ENCODE measurements at places on chromosomes 1 and 21.
A peak's percentile ranks its signal among the peaks of the same experiment; 100 is the strongest.

GRCh38 chr1:227805606-227806197 is 9.8 kb upstream of the PRSS38 start:
- DNase-seq: no peak

DNA sequence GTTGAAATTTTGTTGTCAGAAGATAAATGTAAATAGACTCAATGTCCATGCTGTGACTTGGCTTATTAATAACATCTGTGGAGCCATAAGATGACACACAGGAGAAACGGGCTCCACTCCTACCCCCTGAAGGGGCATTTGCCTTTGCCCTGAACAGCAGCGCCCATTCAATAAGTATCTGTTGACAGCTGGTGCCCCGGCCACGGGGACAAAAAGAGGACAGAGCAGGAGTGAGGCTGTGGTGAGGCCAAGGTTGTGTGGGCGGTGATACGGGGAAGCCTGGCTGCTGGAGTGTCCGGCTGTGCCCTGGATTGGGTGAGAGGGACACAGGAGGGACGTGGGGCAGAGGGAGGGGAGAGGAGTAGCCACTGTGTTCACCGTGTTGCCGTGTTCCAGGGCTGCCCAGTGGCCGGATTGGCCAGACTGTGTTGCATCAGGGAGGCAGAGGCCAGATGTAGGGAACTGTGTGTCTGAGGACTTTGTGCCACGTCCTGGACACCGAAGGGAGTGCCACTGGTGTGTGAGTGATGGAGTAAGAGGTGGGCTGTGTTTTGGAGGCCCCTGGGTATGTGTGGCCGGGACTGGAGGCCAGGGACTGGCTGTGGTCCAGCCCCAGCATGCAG is 15.1 kb downstream of the PRMT2 start:
- no peak for DNase-seq

GRCh38 chr1:150613061-150613920 is 16.1 kb downstream of the ENSA start:
- DNase-seq: peak; percentile 75

- DNase-seq: no peak
Measured at GRCh38 chr21:37045149-37045548, 27.7 kb downstream of the PIGP start.

DNA sequence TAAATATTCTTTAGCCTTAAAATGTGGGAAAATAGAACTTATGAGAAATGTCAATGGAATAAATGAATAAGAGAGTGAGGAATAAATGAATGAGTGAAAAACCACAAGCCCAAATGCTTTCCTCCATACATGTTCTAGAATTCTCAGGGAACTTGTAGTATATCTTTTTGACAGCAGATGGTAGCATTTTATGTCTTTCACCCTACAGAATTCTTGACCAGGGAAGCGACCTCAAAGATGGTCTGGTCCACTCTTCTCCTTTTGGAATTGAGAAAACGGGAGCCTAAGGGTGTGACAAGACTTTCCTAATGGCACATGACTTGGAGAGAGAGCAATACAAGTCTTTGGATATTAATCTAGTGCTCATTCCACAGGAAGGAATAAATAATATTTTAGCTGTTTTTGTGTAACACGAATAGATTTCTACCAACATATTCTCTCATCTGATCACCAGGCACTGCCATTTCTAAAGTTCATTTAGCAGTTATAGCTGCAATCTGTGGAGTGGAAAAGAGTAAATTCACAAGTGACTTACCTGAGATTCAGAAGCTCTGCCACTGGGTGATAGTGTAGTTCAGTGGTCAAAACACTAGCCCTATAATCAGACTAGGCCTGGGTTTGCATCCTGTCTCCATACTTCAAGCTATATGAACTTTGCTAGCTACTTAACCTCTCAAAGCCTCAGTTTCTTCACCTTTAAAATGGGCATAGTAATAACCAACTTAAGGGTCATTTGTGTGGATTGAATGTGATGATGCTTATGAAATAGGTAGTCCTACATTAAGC is 15.0 kb upstream of the F5 start:
- peak; percentile 30 for DNase-seq

GRCh38 chr21:32520875-32521735 is 64.2 kb downstream of the TCP10L start:
- no peak for DNase-seq

DNA sequence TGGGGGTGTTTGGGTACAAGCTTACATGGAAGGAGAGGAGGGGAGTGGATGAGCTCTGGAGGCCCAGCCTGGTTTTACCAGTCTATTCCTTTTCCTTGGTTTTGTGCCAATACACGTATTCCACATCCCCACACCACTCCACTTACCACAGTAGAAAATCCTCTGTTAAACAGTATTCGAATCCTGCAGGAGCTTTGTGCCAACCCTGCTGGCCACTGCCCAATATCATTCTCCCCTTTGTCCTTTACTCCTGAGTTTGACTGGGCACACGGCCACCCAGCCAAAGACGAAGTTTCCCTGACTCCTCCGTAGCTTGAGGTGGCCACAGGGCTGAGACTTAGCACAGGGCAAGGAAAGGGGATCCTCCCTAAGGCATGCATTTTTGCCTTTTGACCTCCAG is 61.6 kb downstream of the TMCO4 start:
- no peak for DNase-seq

GRCh38 chr1:36846357-36846756 is 188.0 kb downstream of the GRIK3 start:
- no peak for DNase-seq

GRCh38 chr1:159580340-159580739 is 7.3 kb upstream of the APCS start:
- DNase-seq: no peak

- DNase-seq: no peak
Measured at GRCh38 chr1:67540025-67540732, 110.0 kb upstream of the SERBP1 start.

- no peak for DNase-seq
Measured at GRCh38 chr1:84267476-84267875, 34.0 kb upstream of the SAMD13 start.

DNA sequence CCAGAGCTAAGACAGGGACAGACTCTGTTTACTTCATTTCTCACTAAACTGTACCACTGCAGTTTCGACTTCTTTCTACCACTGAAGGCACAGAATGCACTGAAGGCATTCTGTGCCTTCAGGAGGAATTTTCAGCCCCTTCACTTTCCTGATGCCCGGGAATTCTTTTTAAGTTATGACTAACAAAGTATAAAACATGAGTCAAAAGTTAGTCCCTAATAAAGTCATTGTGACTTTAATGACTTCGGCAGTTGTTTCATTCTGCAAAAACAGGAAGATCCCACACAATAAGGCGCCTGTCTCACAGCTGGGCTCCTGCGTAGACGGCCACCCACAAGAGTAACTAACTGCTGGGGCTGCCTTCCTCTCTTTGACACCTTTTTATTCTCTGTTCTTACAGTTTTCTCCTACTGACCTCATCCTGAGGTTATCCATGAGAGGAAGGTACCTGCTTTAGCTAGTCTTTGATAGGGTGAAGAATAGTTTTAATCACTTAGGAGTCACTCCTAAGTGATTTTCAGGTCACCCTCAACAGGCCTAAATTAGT is 183.9 kb upstream of the SGIP1 start:
- DNase-seq: peak; percentile 56

DNA sequence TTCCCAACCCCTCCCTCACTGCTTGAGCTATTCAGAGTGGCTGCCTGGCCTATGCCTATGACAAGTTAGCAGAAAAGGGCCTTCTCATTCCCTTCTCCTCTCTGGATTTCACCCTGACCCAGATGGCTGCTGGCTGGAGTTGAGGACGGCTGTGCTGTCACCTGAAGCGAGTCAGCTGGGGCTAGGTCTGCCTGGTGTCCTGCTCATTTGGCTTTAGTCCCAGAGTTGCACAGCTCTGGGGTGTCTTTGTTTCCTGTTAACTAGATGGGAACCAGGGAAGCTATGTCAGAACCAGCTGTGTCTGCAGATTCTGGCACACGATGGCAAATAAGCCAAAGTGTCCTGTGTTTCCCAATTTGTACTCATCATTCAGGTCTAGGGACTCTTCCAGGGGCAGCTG is 52.9 kb downstream of the CNIH3 start:
- no peak for DNase-seq

GRCh38 chr21:46196733-46197132 is 12.5 kb upstream of the SPATC1L start:
- no peak for DNase-seq

DNA sequence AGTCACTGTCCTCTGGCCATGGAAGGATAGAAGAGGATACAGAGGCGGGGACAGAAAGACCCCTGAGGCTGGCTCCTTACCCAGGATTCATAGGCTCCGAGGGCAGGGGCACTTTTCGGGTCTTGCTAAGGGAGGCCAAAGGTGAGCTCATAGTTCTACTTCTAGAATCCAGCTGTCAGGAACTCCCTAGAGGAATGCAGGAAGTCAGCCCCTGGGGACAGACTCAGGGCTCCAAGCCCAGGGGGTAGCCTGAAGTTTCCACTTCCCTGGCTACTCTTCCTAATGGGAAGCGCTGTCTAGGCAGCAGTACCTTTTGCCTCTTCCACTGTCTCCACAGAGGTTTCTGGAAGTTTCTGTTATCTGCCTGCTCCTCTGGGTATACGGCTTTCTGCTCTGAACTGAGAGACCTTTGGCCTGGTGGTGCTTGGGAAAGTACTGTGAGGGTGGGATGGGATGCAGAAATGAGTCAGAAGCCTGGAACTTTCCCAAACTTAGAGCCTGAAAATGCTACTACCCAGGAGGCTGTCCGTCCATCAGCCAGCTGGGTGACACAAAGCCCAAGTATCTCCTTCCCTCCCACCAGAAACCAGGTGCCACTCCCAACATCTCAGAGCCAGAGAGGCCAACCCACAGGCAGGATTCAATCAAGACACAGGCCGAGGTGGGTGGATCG is 3.6 kb downstream of the UBXN11 start:
- no peak for DNase-seq

DNA sequence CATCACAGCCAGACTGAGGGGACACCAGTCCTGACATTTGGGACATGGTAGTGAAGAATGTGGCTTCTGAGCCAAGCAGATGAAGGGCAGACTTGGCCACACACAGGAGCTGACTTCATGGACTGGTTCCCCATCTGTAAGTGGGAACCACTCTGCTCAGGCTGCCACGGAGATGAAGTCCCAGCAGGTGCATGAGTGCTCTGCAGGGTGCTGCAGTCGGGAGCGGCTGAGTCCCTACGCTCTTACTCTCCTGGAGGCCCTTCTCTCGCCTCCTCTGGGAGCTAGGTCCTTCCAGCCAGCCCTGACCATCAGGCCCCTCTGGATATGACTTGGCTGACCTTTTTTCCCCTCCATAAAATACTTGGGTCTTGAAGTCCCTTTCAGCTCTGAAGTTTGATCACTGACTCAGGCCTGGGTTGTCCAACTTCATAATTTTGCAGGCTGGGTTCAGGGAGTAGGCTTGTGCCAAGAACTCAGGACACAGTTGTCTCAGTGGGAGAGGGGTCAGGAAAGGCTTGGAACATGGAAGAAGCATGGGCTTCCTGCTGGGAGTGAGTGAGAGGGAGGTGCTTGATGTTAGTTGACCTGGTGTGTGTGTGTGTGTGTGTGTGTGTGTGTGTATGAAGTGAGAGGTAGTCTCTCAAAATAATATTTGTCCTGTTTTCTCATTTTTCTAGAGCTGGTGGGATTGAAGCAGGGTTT is 21.0 kb upstream of the EPS8L3 start:
- no peak for DNase-seq

DNA sequence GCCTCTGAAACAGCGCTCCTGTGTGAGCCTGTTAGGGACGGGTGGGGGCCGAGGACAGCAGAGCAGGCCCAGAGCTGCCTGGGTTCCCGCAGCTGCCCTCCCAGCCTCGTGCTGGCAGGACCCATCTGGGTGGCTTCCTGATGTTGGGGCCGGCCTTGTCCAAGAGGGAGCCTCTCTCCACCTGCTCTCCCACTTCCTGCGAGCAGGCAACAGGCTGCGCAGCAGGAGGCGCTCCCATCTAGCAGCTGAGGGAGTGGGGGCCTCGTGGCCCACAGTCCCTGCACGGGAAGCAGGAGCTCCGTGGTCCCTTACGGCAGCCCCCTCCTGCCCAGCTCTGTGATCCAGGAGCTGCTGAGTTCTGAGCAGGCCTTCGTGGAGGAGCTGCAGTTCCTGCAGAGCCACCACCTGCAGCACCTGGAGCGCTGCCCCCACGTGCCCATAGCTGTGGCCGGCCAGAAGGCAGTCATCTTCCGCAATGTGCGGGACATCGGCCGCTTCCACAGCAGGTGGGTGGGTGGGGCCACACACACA is 68.0 kb downstream of the TRIM11 start:
- DNase-seq: no peak

DNA sequence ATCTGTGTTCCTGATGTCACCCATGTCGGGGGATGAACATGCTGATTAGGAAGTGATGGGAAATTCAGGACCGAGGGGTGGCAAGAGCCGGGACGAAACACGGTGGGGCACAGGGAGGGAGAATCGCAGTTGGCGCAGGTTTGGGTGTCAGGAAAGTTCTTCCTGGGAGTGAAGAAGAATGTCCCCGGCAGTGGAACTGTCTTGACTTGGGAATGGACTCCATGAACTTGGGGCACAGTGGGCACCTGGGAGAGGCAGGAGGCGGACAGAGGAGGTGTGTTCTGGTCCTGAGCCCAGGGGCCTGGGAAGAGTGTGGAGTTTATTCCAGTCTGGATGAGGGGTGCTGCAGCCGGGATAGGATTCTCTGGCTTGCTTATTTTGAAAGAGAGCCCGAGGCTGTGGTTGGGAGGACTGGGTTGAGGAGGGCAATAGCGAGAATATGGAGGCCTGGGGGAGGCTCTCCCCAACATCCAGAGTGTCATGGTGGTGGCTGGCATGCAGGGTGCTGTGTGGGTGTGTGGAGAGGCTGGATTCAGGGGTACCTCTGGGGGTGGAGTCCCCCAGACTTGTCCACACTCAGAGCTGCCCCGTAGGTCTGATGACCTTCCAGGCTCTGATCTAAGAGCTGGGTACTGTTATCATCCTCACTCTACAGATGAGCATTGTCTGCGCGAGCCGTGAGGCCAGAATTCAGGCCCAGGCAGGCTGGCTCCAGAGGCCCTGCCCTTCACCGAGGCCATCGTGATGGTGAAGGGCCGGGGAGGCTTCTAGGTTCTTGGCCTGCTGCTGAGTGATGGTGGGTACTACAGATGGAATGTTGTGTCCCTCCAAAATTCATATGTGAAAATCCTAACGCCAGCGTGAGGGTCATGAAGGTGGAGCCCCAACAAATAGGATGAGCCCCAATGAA is 274.5 kb upstream of the C1orf174 start:
- DNase-seq: no peak

- no peak for DNase-seq
Measured at GRCh38 chr1:17633654-17634053, 94.2 kb downstream of the ARHGEF10L start.

DNA sequence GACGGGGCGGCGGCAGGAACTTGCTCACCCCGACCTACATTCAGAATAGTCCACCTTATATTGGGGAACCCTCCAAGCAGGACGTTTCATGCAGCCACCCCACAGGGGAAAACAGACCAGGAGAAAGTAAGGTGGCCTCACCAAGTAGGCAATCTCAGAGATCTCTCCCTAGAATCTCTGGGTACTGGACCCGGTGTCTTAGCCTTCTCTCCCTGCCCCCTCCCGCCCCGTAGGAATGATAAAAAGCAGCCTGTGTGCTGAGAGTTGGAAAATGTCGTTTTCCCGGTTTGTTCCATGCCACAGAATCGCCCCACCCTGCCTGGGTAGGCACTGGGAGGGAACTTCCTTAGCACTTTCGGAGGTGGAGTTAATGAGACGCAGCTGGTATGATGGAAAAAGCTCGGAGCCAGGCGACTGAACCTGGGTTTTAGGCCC is 789 bp upstream of the PTPN14 start:
- DNase-seq: no peak
